Adrenal gland (tissue), 19 donors: ENCODE measurements at places on chromosomes 5 and 9. TPM values are rescaled to one million over a fixed set of nuclear protein-coding genes. Genes with fewer than 3 reads are reported as not detected.

DNA sequence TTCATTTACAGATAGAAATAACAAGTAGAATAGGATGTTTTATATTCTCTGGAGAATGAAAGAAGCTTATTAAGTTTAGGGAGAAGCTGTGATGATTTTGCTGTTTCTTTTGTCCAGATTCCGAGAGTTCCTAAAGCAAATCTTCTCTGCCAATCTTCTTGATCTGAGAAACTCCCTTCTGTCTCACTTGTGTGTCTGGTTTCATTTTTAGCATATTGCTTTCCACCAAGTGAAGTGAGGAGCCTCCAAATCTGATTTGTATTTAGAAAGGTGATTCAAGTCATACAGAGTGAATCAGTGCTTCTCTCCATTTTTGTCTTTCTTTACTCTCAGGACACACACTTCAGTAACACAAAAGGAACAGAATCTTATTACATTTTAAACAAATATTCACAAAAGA, 48.4 kb downstream of the STX17 start:
- DNase-seq = no peak

The AK1 gene
- total RNA-seq = 115 TPM

- DNase-seq = no peak
Measured at GRCh38 chr9:114693248-114693855, 11.4 kb upstream of the TEX48 start.

The CCDC69 gene
- total RNA-seq = 123 TPM

DNA sequence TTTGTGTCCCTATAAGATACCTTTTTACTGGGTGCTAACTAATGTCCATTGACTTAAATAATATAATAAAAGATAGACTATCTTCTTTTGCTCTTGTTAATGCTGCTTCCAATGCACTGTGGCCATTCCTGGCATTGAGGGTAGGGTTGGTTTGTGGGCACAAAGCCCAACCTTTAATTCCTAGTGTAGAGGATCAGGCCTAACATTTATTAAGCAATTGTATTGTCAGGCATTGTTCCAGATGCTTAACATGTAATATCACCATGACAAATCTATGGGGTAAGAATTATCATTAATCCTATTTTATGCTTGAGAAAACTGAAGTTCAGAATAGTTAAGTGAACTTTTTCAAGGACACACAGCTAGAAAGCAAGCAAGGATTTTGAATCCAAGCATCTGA, 60.4 kb upstream of the GPBP1 start:
- no peak for DNase-seq

DNA sequence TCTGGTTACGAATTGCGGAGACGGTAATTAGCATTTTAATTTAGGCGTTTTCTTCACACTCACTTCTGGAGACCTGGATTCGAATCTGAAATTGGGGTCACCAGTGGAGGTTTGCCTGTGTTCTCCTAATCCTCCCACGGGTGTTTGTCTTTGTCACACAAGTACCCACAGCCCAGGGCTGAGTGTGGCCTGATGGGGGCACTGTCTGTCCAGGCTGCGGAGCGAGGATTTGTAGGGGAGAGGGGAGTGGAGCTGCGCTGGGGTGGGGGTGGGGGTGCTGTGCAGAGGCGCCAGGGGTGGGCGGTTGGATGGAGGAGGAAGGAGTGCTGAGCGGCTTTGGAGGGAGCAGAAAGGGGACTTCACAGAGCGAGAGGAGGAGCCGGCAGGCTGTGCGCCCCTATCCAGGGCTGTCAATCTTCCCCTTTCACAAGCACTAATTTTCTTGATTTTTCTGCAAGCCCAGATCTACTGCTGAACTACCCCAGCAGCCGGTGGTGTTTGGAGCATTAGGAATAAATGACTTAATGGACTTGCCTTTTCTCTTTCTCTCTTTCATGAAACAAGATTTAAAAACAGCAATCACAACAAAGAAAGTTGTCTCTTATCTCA, 53.1 kb downstream of the TSPAN17 start:
- no peak for DNase-seq

DNA sequence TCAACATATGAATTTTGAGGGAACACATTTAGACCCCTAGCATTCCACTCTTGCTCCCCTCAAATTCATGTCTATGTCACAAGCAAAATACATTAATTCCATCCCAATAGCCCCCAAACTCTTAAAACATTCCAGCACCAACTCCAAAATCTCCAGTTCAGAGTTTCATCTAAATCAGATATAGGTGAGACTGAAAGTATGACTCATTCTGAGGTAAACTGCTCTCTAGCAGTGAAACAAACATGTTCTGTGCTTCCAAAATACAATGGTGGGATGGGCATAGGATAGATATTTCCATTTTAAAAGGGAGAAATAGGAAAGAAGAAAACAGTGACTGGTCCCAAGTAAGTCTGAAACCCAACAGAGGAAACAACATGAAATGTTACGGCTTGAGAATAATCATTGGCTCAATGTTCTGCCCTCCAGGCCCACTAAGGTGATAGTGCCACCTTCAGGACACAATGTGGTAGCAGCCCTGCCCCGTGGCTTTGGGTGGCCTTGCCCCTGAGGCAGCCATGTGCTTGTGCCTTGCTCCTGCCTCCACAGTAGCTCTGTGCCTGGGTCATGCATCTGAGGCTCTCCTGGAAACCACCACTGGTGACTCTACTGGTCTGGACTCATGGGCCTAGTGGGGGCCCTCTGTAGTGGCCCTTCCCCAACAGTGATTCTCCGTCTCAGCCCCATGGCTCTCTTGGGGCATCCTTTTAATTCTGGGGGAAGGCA, 36.4 kb upstream of the IPPK start:
- no peak for DNase-seq

DNA sequence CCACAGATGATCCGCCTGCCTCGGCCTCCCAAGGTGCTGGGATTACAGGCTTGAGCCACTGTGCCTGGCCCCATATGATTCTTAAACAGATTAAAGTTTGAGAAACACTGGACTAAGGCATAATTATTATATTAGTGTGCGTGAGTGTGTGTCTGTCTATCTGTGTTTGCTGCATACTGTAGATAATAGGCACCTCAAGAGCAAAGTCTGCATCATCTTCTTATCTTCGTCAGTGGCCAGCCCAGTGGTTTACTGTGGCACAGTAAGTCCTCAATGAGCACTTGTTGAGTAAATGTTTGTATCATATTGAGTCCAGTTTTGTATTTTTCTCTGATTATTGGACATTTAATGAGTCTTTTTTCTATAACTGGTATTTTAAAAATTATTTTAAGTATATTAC, 81.7 kb downstream of the ITGA1 start:
- DNase-seq = no peak

The PPWD1 gene
- 15.6 TPM for total RNA-seq

GRCh38 chr9:97387504-97387886, 24.4 kb upstream of the TDRD7 start:
- DNase-seq = no peak

GRCh38 chr5:147403651-147404640, 105.9 kb downstream of the DPYSL3 start:
- peak; percentile 86 for DNase-seq

GRCh38 chr5:3320317-3320875, 275.2 kb upstream of the IRX1 start:
- DNase-seq = no peak

DNA sequence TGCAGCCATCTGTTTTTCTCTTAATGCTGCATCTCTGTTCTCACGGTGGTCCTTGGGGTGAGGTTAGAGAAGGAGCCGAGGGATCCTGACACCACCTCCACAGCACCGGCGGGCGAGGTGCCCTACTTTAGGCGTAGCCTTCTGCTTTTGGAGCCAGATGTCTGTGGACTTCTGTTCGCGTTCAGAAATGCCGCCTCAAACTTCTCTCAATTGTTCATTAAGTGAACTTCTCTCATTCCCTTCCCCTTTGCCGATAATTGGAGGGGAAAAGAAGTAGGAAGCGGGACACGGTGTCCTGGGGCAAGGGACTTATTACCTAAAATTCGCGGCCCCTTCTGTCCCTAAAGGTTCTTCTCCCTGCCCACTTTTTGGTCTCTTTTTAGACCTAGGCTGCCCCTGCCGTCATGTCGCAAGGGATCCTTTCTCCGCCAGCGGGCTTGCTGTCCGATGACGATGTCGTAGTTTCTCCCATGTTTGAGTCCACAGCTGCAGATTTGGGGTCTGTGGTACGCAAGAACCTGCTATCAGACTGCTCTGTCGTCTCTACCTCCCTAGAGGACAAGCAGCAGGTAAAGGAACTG, 455 bp downstream of the KIF20A start:
- DNase-seq = no peak

- DNase-seq = peak; percentile 19
Measured at GRCh38 chr5:50967563-50968355, 301.3 kb downstream of the PARP8 start.

- no peak for DNase-seq
Measured at GRCh38 chr9:125739436-125739835, 7.7 kb upstream of the PBX3 start.

The SLC35D2 gene
- total RNA-seq = 18.0 TPM

- DNase-seq = no peak
Measured at GRCh38 chr9:85715587-85715986, 26.2 kb downstream of the AGTPBP1 start.

DNA sequence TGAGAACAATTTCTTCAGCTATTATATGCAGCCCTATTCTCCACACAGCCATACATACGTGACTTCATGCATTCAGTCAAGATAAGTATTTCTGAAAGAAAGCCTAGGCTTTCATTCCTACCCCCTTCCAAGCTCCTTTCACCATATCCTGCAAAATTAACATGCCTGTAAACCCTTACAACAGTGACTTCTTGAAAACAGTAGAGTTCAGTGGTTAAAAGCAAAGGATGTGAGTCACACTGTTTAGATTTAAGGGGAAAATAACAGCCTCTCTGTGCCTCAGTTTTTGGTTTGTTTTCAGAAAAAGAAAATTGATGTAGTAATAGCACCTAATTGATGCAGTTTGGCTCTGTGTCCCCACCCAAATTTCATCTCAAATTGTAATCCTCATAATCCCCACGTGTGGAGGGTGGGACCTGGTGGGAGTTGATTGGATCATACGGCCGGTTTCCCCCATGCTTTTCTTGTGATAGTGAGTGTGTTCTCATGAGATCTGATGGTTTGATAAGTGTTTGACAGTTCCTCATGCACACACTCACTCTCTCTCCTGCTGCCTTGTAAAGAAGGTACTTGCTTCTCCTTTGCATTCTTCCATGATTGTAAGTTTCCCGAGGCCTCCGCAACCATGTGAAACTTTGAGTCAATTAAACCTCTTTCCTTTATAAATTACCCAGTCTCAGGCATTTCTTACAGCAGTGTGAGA, 264.8 kb downstream of the CETN3 start:
- no peak for DNase-seq

The TUSC1 gene
- total RNA-seq = 16.4 TPM

- DNase-seq = no peak
Measured at GRCh38 chr9:28866951-28867350, 1293.7 kb upstream of the C9orf72 start.

DNA sequence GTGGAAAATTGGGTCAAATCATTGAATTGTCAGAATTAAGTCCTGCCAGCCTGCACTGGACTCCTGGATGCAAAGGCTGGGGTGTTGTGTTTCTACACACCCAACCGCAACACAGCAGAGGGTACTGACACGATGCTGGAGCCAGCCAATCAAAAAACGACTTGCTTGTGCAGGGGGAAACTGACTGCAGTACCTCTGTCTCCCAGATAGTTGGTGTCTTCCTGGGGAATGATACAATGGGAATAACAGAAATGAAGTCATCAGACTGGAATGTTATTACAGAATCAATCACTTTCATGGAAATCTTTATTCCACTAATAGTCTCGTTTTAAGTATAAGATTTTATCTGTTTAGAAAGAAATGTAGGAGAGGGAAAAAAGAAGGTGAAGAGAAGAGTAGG, 330.3 kb downstream of the MLLT3 start:
- no peak for DNase-seq

GRCh38 chr9:12884736-12885395, 110.0 kb downstream of the LURAP1L start:
- no peak for DNase-seq
